ENCODE measurements at places on chromosomes 2 and 18.

DNA sequence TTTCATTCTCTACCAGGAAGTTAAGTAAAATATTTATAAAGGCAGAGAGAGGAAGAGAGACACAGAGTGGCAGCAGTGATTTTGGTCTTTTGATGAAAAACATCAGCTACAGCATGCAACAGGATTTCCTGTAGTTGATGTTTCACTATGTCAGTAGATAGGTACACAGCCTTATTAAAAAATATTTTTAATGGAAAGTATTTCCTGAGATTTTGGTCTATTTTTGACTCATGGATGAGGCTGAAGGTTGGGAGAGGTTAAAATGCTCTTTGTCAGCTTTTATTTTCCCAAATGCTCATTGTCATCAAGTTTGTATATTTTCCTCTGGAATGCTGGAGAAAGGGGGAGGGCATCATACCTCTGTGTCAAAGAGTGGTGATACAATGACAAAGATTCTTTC, 1112.5 kb downstream of the CBLN2 start:
- DNase-seq, result no peak

DNA sequence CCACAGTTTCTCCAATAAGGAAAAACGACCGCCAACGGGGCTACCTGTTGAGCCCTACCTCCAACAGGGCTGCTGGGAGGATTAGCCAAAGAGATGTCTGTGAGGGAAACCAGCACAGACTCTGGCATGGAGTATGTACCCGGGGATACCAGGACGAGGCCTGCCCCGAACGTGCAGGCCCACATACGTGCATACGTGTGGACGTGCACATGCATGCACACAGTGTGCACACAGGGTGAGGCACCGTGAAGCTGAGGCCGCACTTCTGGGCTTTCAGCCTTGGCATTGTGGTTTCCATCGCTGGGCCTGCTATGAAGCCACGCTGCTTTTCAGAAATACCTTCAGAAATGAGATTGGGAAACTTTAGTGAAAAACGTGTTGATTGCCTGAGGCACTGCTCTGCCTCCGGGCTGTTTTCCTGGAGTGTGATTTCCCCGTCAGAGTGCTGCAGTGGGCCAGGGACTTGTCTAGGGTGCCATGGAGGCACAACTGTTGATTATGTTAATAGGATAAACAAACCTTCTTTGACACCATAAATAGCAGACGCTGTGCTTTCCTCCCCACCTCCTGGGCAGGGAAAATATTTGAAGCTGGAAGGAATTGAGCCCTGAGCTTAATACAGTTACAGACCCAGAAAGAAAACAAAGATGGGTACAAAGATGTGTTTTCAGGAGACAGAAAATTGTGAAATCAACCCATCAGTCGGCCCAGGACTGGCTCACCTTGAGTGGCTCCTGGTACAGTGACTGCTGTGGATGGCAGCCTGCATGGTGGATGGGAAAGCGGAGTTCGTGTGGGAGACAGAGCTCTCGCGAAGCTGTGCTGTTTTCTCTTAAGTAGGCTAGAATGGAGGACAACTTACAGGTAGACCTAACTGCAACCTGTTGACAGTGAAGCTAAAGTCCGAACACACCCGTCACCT, 182.3 kb downstream of the FAM210A start:
- no peak for DNase-seq

- DNase-seq, result no peak
Measured at GRCh38 chr2:26314243-26314642, 31.7 kb upstream of the SELENOI start.

DNA sequence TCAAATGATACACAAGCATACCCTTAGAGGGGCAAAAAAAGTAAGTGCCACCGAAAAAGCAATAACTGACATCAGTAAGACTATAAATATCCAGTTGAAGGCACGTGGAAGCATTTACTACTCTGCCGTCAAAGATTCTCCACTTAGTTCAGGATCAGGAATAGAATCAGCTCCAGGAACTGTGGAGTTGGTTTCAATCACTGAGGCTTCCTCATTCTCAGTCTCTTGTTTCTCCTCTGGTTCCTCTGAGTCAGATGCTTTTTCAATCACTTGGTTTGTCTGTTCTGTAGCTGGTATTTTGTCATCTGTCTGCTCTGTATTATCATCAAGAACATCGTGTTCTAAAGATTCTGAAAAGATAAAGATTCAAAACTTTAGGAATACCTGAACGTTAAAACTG, 72.2 kb downstream of the LNPK start:
- DNase-seq, result no peak

- peak; percentile 24 for DNase-seq
Measured at GRCh38 chr2:228556717-228557116, 375.2 kb upstream of the SPHKAP start.

DNA sequence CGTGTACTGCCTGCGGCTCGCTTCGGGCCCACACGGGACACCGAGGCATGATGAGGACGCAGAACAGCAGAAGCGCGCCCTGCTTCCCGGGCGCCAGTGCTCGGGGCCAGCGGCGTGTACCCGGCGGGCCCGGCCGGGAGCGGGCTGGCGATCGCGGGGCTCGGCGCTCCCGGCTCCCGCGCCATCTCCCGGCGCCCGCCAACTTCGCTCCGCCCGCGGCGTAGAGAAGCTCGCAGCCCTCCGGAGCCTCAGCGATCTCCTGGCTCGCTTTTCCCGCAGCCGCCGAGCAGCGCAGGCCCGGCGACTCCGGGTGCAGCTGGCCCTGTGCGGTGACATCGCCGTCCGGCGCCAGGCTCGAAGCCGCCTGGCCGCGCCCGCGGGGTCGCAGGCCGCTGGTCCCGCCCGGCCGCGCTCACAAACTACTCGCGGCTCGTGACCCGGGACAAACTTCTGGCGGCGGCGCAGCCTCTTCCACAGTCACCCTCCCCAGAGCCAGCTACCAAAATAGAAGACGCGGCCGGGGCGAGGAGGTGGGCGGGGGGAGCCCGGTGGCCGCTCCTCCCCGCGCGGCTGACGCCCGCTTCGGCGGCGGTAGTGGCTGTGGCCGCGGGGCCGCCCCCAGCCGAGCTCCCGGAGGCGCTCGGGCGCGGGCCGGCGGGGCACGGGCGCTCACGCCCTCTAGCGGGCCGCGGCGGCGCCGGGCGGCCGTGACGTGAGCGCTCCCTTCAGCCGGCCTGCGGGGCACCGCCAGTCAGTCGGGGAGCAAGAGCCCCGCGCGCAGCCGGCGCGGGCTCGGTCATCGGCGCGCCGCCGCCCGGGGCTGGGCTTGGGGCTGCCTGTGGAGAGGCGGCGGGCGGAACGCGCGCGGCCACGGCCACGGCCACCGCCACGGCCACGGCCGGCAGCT, at the start of gene PTPRM:
TSS of gene PTPRM (plus strand) at position 750 of the 907 bp plus-strand sequence. CDS start 503 bp downstream, outside the sequence.
- peak; percentile 75 for DNase-seq

GRCh38 chr2:63189026-63189425, 138.4 kb downstream of the OTX1 start:
- peak; percentile 15 for DNase-seq

GRCh38 chr2:220966636-220967035, 605.5 kb downstream of the EPHA4 start:
- DNase-seq, result peak; percentile 24

GRCh38 chr2:176137252-176137580, 7.7 kb downstream of the HOXD8 start:
- DNase-seq, result no peak

DNA sequence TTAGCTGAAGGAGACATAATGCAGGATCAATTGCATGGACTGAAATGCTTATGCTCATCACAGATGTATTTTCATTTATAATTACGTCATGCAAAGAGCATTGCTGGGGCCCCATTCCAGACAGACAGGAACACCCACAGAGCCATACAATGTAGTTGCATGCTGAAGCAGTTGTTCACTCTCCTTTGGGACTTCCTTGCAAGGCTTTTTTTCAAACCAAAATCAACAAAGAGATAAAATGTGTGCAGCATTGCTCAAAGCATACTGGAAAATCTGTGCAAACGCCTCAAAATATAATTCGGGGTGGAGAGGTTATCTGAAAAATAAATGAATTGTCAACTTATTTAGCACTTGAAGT, 463.2 kb downstream of the CDH2 start:
- DNase-seq, result peak; percentile 18

- no peak for DNase-seq
Measured at GRCh38 chr18:37428288-37428974, 137.2 kb downstream of the CELF4 start.

- DNase-seq, result no peak
Measured at GRCh38 chr2:154740361-154740760, 41.9 kb downstream of the KCNJ3 start.

- no peak for DNase-seq
Measured at GRCh38 chr2:165692906-165693305, 101.1 kb downstream of the GALNT3 start.

- DNase-seq, result no peak
Measured at GRCh38 chr2:230541934-230542380, 126.0 kb downstream of the SP100 start.
